Urinary bladder (tissue), 4 donors: ENCODE measurements at places on chromosomes 2 and 18. TPM values are rescaled to one million over a fixed set of nuclear protein-coding genes. Genes with fewer than 3 reads are reported as not detected.

The DSEL gene
- 49.3 TPM for total RNA-seq

The HAAO gene
- total RNA-seq, result 10.6 TPM

The CAPN14 gene
- 0.42 TPM for total RNA-seq

The VSNL1 gene
- total RNA-seq, result 1.7 TPM

The MTCL1 gene
- 24.2 TPM for total RNA-seq

The ABCB11 gene
- total RNA-seq, result 0.11 TPM

The SALL3 gene
- 2.2 TPM for total RNA-seq

The REG3A gene
- not detected for total RNA-seq

GRCh38 chr2:88590998-88591613, 36.2 kb downstream of the EIF2AK3 start:
- no peak for DNase-seq

GRCh38 chr18:11905613-11906012, 2.5 kb downstream of the MPPE1 start:
- DNase-seq, result no peak

DNA sequence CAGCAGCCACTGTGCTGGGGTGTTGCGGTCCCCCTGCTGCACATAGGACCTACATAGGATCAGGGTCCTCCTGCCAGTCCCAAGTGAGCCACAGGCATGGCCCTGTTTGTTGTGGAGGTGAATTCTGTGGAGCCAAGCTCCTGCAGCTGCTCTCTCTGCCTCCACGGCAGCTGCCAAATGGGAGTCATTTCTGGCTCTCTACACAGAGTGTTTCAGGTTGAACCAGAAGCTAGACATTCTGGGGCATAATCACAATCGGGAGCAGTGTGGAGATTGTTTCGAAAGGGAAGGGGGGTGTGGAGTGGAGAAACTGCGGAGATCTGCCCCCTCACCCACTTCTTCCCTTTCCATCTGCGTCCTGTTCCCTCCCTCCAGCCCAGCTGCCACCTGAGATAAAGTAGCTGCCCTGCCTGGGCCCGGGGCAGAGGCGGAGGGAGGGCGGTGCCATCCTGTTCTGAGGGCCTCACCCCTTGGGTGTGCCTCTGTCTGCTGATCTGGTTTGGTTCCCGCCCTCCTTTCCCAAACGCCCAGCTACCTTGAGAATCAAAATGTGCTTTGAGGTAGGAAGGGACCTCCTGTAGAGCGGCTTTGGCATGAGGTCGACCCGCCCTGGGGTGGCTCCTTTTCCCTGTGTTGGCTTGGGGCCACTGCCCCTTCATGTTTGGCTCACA, 139.4 kb downstream of the WDSUB1 start:
- DNase-seq, result no peak

DNA sequence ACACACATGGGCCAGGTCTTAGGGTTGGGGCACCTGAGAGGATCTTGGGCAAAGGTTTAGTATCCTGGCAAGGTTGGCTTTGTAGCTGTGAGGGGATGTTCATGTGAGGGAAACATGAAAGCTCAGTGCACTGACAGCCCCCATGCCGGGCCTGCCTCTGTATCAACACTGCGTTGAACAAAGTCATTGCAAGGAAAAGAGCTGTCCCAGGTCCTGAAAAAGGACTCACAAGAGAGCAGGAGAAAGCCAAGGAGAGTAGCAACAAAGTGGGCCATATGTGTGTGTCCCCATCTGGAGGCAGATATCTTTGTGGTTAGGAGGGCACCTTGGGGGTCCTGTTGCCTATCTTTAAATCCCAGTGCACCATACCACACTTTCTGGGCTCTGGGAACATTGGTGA, 237.8 kb upstream of the THSD7B start:
- DNase-seq, result no peak

GRCh38 chr2:144660518-144661316, 140.8 kb upstream of the ZEB2 start:
- no peak for DNase-seq

- no peak for DNase-seq
Measured at GRCh38 chr18:63677500-63678225, 16.0 kb upstream of the SERPINB3 start.

GRCh38 chr2:158500333-158500732, 43.6 kb downstream of the PKP4 start:
- DNase-seq, result no peak

- DNase-seq, result no peak
Measured at GRCh38 chr18:47680488-47680887, 250.0 kb downstream of the SMAD2 start.

DNA sequence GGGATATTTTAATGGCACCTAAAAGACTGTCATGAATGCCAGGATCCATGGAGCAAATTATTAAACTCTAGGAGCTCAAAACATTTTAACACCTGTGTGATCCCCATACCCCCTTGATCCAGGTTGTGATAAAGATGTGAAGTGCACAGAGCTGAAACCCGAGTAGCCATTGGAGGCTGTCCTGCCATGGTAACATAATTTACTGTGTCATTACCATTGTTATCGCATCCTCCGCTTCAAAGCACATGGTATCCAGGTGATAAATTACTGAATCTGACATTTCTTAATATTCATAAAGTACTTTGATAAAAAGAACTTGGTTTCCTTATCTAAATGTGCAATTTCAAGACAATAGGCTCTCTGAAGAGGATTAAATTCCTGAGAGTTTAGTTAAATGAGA, 109.3 kb downstream of the CHST9 start:
- DNase-seq, result no peak

DNA sequence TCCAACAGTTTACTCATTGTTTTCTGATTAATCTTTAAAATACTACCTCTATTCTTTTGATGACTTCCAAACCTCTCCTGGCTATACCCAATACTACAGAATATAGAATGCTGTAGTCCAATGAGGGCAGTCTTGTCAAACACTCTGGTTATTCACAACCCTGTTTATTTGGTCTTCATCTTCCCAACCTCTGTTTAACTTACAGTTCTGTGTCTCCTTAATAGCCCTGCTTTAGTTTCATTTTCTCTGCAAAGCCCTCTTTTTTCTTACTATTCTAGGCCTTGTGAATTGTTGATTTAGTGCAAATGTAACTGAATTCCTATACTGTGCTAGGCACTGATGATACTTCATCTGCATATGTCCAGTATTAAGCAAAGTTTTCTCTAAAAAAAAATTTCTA, 40.0 kb downstream of the ACVR2A start:
- DNase-seq, result no peak

GRCh38 chr2:204650611-204651010, 105.3 kb downstream of the PARD3B start:
- DNase-seq, result no peak

DNA sequence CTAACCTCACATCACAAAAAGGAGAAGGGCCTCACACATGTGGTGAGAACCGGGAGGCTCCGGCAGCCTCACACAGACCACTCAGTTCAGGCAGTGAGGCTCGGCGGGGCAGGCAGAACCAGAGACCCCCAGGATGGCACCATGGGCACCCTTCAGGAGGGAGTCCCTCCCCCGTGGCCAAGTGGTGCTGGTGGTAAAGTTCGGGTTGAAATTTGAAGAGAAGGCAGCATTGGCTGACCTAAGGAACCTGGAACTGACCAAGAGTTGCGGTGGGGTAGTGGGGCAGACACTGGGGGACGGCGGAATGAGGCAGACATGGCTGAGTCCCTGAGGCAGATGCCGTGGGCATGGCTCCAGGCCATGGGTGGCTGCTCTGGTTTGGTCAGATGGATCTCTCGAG, 239.3 kb upstream of the MYT1L start:
- DNase-seq, result no peak

DNA sequence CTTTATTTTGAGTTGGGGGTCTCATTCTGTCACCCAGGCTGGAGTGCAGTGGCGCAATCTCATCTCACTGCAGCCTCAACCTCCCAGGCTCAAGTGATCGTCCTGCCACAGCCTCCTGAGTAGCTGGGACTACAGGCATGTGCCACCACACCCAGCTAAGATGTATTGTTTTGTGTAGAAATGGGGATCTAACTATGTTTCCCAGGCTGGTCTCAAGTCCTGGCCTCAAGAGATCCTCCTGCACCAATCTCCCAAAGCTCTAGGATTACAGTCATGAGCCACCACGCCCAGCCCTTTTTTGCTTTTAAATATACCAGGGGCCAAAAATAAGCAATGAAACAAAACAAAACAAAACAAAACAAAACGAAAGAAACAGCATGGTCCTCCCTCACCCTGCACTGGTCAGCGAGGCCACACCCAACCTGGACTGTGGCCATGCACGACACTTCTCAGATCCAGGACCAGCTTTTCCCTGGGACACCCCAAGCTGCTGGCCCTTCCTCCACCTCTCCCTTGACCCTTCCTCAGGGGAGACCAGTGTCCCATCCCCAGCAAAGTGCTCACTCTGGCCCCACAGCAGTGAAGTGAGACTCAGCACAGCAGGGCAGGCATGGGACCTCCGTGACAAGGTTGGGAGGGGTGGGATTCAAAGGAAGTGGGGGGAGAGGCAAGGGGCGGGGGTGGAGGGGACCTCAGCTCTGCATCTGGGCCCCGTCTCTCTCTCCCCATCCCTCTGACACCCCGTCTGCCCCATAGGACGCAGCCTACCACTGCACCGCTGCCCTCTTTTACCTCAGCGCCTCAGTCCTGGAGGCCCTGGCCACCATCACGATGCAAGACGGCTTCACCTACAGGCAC, 23.5 kb downstream of the MAL start:
- DNase-seq, result no peak

DNA sequence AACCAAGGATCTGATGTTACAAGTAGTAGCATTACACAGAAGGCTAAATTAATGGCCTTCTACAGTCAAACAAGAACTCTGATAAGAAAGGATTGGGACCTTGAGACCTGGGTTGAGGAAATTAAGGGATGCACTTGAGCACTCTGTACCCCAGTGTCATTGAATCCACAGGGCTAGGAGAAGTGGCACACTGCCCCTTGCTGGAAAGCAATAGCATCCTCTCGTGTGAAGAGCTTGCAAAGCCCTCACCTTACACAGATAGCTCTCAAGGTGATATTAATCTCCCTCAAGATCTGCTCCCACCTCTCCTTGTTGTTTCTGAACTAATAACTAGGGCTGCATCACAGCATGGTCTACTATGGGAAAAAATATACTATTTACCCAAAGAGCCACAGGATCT, 26.5 kb upstream of the CHST9 start:
- DNase-seq, result no peak

- no peak for DNase-seq
Measured at GRCh38 chr18:49499046-49499637, 12.1 kb upstream of the C18orf32 start.
